ENCODE measurements at places on chromosomes 7 and 10.

DNA sequence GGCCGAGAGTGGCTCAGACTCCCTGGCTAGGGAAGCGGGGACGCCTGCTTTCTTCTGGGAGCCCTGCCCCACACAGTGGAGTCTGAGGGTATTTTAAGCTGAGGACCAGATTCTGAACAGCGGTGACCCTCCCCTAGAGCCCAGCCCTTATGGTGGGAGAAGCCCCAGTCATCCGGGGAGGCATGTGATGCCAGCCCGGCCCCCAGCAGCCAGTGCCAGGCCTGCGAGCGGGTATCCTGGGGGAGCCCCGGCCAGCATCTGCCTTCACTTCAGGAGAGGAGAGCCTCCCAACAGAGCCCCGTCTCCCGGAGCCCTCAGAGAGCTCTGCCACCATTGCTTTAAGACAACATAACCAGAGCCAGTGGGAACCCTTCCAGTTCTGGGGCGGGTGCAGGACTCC, 41.5 kb upstream of the DNAJB6 start:
- no peak for DNase-seq

DNA sequence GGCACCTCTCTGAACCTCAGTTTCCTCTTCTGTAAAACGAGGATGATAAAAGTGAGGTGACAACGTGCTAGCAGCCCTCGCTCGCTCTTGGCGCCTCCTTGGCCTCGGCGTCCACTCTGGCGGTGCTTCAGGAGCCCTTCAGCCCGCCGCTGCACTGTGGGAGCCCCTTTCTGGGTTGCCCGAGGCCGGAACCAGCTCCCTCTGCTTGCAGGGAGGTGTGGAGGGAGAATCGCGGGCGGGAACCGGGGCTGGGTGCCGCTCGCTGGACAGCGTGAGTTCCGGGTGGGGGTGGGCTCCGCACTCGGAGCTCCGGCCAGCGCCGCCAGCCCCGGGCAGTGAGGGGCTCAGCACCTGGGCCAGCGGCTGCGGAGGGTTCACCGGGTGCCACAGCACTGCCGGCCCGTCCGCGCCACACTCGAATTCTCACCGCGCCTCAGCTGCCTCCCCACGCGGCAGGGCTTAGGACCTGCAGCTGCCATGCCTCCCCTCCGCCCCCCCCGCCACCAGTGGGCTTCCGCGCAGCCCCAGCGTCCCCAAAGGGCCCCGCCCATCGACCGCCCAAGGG, 24.3 kb upstream of the ACSL5 start:
- no peak for DNase-seq

DNA sequence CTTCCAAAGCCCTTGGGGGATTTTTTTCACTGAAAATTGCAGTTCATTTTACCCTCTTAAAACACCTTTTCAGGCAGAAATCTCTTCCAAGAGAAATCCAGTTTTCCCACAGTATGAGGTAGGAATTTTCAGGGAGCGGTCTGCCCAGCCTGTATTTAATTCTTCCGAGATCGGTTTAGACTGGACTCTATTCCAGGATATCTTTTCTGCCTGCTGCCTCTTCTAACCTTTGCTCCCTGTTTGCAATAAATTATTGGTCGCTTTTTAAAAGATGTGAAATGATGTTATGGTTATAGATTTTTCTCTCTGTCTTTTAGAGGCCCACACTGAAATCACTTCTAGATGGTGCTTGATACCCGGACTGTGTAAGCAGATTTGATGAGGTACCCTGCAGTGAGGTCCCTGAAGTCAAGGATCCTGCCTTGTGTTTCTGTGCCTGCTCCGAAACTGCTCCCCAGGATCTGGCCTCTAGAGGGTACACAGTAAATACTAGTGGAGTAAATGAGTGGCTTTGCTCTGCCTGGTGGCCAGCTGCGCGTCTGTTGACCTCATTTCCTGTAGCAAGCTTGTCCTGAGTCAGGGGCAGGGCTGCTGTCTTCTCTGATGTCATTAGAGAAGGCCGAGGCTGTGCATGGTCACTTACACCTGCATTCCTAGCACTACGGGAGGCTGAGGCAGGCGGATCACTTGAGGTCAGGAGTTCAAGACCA, 191.6 kb downstream of the FANK1 start:
- DNase-seq: no peak

GRCh38 chr10:59077855-59078254, 98.6 kb upstream of the PHYHIPL start:
- DNase-seq: no peak

DNA sequence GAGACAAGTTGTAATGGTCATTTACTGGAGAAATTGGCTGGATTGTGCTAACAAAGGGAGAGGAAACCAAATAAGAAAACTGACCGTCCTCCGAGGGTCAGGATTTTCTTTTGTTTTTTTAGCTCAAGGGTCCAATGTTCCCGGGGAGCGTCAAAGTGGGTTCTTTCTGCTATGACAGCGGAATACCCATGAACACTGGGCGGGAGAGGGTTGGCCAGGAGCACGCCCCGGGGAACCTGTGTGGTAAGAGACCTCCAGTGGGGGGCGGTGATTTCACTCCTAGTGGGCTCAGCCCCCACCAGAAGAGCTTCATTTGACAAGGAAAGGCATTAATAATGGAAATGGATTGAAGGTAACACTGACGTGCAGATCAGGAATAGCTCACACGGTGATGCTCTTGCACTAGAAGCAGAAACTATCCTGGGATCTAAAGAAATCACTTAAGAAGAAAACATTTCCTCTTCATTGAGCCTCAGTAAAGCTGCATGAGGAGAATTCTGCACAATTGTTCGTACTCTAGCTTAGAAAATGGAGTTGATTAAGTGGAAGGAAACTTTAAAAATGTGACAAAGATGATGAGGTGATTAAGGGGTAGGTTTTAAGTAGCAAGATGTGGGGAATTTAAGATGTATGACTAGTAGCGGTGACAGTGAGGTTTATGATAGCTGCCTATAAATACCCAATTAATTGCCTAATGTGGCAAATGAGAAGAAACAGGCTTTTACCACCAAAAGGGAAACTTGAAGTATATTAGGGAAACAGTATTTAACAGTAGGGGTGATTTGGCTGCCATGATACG, 627.2 kb downstream of the SUGCT start:
- no peak for DNase-seq

- no peak for DNase-seq
These were observed 80.8 kb downstream of the NKX6-2 start for GRCh38 chr10:132705173-132705572.

GRCh38 chr7:127961786-127962453, 69.3 kb downstream of the LRRC4 start:
- no peak for DNase-seq

DNA sequence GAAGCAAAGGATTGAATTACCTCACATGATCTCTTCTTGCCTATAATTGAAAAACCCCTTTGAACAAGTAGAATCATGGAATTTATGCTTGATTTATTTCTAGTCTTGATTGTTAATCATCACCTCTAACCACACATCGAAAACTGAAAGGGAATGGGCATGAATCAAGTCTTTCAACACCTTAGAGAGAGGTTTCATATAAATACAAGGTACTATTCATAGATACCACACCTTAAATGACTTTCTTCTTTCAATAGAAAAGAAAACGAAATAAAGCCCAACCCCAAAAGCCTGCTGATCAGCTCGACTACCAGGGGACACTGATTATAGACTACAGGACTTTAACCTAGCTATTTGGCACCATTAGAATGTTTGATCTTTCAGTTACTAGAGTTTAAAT, 128.6 kb upstream of the PTPRZ1 start:
- DNase-seq: no peak

- DNase-seq: no peak
These were observed 467.7 kb upstream of the KLF6 start for GRCh38 chr10:4252701-4253100.

GRCh38 chr7:136677471-136678365, 190.7 kb upstream of the CHRM2 start:
- DNase-seq: no peak

DNA sequence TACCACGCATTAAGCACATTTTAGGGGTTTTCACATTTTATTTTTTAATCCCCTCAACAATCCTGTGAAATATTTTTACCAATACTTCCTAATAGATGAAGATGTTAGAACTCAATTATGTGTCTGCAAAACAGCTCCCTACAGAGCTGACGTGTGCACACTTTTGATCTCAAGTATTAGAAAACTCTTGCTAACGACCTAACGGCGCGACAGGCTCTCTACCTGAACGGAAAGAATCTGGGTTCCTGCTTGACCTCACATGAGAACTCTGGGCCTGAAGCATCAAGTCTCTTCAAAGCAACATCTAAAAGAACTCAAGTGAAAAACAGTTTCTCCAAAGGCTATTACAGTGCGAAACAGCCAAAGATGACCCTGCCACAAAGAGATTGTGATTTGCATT, 113.9 kb downstream of the DOCK4 start:
- no peak for DNase-seq

GRCh38 chr7:138834583-138834982, 36.6 kb upstream of the ATP6V0A4 start:
- DNase-seq: no peak

- no peak for DNase-seq
These were observed 18.5 kb downstream of the HYAL4 start for GRCh38 chr7:123863461-123863860.

DNA sequence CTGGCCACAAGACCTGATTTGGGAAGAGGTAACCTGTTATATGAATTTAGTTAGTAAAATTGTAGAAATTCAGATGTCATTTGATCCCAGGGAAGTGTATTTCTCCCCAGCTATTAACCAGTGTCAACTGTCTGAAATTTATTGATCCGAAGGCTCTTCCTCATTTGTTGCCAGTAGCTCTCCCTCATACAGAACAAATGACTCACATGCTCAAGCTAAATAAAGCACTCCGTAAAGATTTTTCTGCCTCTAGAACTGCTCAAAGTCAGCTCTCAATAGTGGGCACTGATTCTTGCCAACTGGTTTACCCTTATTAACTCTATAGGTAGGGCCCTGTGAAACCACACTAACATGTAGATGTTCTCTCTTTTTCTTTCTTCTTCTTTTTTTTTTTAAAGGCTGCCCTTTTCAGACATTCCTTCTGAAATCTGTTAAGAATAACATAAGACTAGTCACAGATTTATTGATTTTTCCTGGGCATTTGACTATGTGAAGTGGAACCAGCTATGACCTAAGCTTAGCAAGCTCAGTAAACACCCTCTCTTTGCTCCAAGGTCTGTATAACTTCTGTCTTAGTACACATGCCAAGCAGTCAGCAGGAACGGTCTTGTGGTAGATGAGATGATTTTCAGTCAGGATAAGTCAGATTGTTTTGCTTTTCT, 21.8 kb downstream of the RPA3 start:
- no peak for DNase-seq

DNA sequence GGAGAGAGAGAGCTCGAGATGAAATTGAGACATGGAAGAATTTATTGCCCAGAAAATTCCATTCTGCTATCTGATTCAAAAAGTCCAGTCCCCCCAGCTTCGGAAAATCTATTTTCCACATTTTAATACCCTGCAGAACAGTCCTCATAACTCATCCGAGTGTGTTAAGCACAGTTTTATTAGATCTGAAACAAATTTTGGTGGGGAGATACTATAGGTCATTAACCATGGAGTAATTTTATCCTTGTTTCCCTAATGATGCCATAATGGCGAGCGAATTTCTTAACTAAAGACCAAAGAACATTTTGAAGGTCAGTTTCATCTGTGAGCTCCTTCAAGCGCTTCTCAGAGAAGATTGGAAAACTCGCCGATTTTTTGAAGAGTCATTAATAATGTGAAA, 78.1 kb downstream of the HIF1AN start:
- DNase-seq: no peak

GRCh38 chr7:30760514-30761213, 8.7 kb downstream of the INMT start:
- DNase-seq: no peak

GRCh38 chr7:7484072-7484471, 51.6 kb downstream of the COL28A1 start:
- DNase-seq: no peak

DNA sequence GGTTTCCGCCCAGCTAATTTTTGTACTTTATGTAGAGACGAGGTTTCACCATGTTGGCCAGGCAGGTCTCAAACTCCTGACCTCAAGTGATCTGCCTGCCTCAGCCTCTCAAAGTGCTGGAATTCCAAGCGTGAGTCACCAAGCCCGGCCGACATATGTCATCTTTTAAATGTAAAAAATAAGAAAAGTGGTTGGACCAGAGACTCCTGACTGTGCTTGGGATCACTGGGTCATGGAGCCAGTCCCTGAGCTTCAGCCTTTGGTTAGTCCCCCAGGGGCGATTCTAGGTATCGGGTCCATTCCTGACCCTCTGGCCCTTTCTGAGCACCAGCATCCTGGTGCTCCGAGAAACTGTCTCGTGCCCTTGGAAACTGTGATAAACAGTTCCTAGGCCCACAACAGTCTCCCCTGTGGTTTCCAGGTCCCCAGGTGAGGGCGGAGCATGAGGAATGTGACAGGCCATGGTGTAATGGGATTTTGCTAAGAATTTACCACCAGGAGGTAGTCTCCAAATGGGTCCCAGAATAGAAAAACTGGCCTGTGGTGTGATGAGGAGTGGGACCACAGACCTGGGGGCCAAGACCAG, 32.8 kb downstream of the UBTD1 start:
- no peak for DNase-seq

DNA sequence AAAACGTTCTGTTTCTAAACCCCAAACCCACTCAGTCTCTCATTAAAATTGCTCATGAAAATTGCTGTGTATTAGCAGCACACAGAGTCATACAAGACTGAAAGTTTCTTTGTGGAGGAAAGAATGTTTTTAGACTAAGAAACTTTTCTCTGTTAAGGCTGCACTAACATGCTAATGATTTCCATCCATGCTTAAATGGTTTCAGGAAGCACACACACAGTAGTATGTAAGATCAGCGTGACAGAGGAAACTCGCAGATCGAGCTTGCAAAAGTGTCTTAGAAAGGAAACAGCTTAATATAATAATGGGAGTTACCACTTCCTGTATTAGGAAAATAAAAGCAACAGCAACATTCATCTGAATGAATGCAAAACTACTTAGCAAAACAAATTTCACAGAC, 112.7 kb downstream of the ICA1 start:
- DNase-seq: no peak

- DNase-seq: no peak
These were observed 319.7 kb upstream of the GHITM start for GRCh38 chr10:83819609-83820008.

DNA sequence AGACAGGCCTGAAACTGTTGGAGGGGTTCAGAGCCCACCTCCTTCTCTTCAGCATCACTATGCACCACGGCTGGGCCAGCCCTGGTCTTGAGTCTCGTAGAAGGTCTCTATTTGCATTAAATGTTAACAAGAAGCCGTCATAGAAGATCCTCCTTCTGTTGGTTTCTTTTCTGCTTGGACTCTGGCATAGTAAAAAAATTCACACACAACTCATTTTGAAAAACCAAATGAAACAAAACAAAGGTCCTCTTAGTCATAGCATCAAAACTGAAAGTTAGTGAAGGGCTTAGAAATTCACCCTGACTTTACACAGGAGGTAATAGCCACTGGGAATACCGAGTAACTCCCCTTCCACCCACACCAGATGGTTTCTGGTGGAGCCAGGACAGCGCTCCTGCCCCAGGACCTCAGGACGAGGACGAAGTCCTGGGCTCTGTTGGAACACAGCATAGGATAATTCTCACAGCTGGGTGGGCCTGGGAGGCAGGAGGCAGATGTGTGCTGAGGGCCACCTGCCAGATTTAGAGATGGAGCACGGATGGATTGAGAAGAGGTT, 248.4 kb upstream of the KLF6 start:
- no peak for DNase-seq

- no peak for DNase-seq
These were observed 26.0 kb upstream of the MCU start for GRCh38 chr10:72665925-72666324.
